ENCODE measurements at places on chromosomes 16 and 17.

DNA sequence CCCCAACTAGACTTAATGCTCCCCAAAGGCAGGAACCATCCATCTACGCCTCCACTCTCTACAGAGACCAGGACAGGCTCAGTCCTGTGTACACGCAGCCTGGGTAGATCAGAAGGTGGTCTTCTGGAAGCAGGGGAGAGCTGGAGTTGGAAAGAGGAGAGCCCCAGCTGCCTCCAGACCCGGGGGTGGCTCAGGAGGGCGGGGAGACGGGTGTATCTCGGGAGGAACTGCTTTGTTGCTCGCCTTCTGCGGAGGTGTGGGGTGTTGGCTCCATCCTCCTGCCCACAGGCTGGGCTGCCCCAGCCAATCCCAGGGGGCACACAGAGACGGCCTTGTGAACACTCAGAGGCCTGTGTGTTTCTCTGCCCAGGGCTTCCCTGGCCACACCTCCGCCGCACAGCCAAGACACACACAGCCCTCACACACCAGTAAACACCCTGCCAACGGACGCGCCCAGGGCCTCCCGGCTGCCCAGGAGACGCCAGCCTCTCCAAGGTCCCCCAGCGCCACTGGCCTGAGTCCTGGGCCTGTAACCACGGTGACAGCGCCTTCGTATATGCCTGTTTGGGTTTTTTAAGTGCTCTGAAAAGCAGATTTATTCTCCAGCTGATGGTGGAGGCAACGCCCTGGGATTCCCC lies 143.4 kb upstream of the CDC42EP4 start:
- DNase-seq, result no peak

GRCh38 chr16:4597174-4597573 lies 17.5 kb downstream of the UBALD1 start:
- DNase-seq, result no peak

DNA sequence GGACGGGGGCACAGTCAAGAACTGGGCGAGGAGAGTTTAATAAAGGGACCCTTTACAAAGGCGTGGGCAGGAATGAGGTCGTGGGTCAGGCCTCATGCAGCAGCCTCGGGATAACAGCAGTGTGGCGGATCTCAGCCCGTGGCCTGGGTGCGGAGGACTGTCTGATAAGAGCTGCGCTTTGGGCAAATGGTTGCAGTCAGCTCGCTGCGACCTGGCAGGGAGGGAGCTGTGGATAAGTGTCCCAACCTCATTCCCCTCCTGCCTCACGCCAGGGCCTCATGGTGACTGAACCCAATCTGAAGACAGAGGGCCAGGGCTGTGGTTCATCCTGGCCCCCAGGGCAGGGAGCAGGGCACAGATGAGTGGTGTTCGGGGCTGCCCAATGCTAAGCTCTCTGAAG lies 13.6 kb downstream of the SMTNL2 start:
- DNase-seq, result no peak

- DNase-seq, result no peak
Observed at GRCh38 chr16:80056324-80056723, 455.8 kb upstream of the MAF start.

DNA sequence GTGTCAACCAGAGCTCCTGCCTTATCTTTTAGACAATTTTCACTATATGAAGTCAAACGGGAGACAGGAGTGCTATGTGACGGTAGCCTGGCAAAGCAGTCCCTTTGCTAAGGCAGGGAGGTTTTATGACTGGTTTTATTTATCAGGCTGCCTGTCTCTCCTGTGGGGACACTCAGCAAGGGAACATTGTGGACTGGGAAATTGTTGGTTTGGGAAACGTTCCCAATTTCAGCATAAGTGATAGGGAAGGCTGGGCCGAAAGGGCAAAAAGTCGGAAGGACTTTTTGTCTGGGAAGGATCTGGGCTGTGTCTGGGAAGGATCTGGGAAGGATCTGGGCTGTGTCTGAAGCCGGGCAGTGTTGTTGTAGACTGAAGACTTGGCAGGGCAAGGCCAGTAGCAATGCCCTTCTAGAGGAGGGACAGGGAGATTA lies 211.2 kb downstream of the PARN start:
- DNase-seq, result no peak

GRCh38 chr16:82979406-82980111 lies 352.8 kb downstream of the CDH13 start:
- no peak for DNase-seq

GRCh38 chr17:7323731-7324437 lies 5.3 kb downstream of the NEURL4 start:
- DNase-seq, result no peak

- DNase-seq, result no peak
Observed at GRCh38 chr17:47620503-47621245, 29.0 kb upstream of the KPNB1 start.

GRCh38 chr17:67562005-67562404 lies 155.7 kb upstream of the NOL11 start:
- DNase-seq, result no peak

- no peak for DNase-seq
Observed at GRCh38 chr16:83720981-83721380, 86.8 kb upstream of the HSBP1 start.

GRCh38 chr16:69481901-69482341 lies 57.5 kb downstream of the CYB5B start:
- DNase-seq, result peak; percentile 42

- no peak for DNase-seq
Observed at GRCh38 chr16:51553314-51553713, 402.2 kb upstream of the SALL1 start.

GRCh38 chr16:74455213-74455612 lies 33.9 kb upstream of the CLEC18B start:
- DNase-seq, result peak; percentile 58

- no peak for DNase-seq
Observed at GRCh38 chr16:4850211-4850610, 2.9 kb downstream of the UBN1 start.

GRCh38 chr17:34356194-34356593 lies at the start of gene CCL13:
CCL13 (plus strand) TSS chr17:34356480; CDS start chr17:34356527, 47 bp downstream.
- DNase-seq, result no peak

DNA sequence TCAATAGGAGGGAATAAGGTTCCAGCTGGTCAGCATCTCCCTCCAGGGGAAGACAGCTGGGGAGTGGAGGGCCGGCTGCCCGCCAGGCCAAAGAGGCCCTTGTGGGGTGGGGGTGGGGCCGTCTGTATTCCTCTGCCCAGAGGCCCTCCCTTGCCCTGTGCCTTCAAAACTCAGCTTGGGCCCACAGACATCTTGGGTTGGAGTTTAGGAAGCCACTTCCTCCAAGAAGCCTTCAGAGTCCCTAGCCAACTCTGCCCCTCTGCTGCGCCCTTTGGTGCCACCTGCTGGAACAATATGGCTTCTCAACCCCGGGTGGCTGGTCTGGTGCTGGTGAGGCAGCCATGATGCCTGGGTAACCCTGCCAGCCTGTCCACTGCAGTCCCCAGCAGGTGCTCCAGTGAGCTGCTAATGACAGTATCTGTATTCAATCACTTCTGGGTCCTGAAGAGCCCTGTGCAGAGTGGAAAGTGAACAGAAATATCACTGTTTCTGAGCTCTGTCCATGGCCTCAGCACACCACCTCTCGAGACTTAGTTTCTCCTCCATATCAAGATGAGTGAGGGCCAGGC lies 16.7 kb downstream of the HSD11B2 start:
- DNase-seq, result no peak

DNA sequence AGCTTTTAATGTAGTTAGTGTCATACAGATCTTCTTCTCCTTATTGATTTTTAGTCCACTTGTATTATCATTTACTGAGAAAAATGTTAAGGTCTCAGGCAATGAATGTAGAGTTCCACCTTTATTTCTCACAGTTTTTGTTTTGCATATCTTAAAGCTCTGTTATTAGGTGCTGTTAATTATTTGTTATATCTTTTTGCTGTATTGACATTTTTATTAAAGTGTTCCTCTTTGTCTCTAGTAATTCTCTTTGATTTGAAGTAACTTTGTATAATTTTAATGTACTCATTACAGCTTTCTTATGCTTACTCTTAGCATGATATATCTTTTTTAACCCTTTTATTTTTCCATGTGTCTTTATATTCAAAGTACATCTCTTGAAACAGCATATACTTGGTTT lies 22.4 kb upstream of the USP43 start:
- no peak for DNase-seq
